Cerebellar cortex (tissue), 1 donor: ENCODE measurements at places on chromosomes 12 and 14.

- DNase-seq, result peak; percentile 45
Measured at GRCh38 chr12:122064780-122065588, 13.6 kb upstream of the MLXIP start.

- no peak for DNase-seq
Measured at GRCh38 chr14:64095620-64096019, 198.6 kb downstream of the ESR2 start.

DNA sequence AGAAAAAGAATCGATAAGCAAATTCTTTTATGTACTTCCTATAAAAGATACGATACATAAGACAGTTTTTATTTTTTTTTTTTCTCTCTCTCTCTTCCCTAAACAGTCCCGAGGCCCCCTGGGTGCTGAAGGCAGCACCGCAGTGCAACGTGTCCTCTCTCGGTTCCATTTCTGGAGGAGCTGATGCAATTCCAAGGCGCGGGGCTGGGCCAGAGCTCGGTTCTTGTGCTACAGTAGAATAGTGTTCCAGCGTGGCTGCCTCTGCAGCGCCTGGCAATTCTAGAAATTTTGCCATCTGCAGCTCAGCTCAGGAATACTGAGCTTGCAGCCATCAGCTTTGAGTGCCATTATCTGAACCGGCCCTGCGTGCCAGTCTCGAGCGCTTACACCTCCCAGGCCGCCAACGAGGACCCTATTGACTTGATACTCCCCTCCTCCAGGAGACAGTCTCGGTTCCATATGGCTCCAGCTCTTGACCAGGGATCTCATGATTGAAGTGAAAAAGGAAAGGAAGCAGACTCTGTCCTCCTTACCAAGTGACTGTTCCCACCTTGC, 630 bp downstream of the ALDH1L2 start:
- DNase-seq, result peak; percentile 69

- DNase-seq, result no peak
Measured at GRCh38 chr12:90042920-90043641, 334.4 kb upstream of the ATP2B1 start.

- peak; percentile 17 for DNase-seq
Measured at GRCh38 chr14:21136024-21136423, 19.8 kb downstream of the OR5AU1 start.

DNA sequence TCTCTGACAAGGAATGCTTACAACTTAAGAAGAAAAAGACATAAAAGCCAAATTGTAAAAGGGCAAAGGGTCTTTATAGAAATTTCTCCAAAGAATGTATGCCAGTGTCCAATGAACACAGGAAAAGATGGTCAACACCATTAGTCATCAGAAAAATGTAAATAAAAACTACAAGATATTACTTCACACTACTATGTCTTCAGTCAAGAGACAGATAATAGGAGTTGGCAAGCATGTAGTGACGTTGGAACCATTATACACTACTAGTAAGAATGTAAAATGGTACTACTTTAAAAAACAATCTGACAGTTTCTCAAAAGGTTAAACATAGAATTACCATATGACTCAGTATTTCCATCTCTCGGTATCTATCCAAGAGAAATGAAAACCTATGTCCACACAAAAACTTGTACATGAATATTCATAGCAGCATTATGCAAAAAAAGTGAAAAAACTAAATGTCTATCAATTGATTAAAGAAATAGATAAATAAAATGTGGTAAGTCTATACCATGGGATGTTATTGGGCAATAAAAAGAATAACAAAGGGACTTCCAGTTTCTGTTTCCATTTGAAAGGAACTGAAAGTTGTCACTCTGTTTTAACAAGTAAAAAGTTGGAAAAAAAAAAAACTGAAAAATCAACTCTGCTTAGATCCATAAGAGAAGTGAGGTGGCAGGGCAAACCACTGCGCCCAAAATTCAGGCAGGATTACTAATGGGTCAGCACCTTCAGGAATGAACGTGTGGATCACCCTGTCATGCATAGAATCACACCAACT, 69.8 kb downstream of the ALG10B start:
- no peak for DNase-seq

DNA sequence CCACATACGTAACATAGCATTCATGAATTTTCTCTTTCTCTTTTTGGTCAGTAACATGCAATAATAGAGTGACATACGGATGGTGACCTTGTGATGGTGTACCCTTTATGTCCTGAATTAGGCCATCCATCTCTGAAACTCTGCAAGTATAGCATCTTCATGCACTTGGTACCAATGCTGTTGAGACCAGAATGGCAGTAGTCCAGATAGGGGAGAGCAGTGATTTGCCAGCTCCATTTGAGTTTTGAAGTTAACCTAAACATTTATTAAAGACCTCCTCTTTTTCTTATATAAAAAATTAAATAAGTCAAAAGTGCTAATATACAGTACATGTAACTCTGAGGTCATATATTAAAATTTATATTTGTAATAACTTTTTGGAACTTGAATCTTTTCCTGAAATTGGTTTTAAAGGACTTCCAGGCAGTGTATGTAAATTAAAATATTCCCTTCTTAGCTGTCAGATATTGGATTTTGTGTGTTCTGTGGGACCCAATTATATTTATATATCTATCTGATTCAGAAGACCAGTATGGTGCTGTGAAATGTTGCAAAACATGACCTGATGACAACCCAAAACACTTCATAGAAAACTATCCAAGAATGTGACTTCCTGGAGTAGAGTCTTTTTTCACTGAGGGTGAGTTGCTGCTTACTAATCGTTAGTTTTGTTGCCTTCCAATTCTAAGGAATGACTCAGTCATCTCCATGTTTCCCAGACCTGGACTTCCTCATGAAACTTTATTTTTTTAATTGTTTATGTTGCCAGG, 3.5 kb downstream of the ELK3 start:
- no peak for DNase-seq

DNA sequence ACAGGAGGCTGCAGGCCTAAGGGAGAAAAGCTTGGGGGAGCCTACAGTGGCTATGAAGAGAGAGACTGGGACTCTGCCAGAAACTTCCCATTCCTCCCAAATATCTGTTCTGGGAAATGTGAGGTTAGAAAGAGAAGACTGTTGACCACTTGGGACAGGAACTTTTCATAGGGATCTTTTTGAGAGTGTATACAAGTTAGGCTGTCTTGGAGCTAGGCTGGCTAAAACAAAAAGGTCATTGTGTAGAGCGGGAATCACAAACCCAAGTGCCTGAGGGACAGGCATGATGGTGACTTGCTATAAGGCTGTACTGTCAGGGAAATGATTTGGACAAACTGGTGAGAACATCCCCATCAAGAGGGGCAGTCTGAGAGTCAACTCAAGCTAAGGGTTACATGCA, 175.1 kb downstream of the GRIP1 start:
- DNase-seq, result no peak

DNA sequence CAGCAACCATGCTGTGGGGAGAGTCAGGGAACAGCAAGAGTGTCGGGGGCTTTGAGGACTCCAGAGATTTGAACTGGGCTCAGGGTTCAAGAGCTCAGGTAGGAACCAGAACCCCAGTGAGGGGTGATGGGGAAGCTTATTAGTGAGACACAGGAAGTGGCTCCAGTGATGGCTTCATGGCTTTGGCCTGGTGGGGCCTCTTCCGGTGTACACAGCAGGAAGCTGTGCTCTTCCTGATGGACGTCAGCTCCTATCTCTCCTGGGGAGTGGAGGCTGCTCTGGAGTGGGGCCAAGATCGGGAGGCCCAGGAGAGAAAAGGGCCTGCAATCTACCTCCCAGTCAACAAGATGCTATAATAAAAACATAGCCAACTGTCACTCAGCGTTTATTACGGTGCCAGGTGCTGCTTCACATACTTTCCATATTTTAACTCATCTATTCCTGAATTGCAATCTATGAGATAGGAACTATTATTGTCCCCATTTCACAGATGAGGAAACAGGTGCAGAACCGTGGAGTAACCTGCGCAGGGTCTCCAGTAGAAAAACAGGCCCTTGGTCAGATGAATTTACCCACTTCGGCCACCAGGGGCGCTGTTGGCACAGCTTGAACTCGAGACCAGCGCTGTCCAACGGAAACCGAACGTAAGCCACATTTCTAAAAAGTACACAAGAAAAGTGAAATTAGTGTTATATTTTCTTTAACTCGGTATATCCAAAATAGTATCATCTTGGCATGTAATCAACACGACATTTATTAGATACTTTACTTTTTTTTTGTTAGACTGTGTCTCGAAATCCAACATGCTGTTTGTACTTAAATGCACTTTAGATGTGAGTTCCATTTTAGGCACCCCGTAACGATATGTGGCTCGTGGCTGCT, 63.6 kb upstream of the DLK1 start:
- peak; percentile 77 for DNase-seq

GRCh38 chr12:96265400-96265799, 71.2 kb downstream of the ELK3 start:
- DNase-seq, result no peak

DNA sequence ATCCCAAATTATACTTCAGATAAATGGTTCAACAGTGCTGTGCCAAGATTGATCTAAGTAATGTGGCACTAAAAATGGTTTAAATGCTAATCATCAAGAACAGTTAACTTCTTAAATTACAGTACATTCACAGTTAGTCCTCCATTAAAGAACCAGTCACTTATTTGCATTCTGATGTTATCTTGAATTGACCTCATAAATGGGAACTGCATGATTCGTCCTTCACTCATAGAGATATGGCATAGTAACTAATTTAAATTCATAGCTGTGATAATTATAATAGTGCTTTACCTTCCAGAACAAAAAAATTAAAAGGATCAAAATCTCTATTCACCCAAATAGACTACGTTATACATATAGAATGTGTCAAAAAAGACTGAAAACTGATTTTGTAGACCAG, 61.1 kb downstream of the COCH start:
- DNase-seq, result no peak

DNA sequence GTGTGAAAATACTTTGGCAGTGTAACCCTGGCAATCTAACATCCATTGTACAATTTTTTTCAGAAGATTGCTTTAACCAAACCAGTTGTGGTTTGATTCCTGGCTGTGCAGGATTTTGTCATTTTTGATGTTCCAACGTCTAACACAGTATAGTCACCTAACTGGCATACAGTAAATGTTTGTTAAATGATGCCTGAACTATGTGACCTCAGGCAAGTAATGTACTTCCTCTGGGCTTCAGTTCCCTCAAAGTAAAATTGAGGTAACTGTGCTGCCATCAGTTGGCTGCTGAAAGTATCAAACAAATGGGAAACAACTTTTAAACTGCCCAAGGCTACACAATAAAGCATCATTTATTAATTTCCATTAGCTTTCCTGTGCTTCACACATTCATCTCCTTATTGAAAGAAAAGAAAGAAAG, 4.3 kb downstream of the TM7SF3 start:
- no peak for DNase-seq

GRCh38 chr12:6724409-6724797, 557 bp downstream of the COPS7A start:
- DNase-seq, result no peak

DNA sequence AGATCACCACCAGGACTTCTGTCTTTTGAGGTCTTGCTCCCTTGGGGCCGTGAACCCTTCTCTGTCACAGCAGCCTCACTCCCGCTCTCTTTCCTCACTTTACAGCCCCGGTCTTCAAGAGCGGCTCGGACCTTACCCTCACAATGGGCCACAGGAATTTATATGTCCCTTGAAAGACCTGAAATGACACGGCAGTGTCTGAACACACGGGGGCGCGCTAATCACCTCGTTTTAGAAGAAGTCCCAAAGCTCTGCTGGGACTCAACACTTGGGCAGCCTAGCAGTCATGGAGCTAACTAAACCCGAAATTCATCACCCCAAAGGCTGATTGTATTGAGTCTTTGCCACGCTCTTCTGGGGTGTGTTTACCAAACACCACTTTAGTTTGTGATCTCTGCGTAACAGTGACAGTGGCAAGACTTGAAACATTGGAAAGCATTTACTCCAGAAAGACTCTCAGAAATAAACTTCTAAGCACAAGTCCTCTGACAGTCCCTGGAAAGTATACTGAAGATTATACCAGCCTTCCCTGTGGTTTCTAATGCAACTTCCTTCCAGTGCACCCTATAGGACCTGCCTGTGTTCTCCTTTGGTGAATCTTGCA, 29.0 kb downstream of the SERPINA11 start:
- peak; percentile 60 for DNase-seq

- DNase-seq, result no peak
Measured at GRCh38 chr14:46734286-46734685, 82.7 kb upstream of the RPL10L start.

DNA sequence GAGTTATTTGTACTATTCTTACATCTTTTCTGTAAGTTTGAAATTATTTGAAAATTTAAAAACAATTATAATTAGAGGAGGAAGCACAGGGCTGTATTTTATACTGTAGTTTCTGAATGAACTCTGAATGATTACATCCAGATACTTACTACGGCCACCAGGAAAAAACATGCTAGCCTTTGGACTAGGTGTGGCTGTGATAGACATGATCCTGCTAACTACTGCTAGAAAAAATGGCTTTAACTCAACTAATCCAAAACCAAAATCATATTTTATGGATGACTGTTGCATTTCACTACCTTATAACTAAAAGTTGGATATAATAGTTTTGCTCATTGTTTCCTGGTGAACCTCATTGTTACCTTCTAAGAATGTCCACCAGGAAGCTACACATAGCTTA, 15.1 kb upstream of the SLC25A3 start:
- DNase-seq, result no peak

- no peak for DNase-seq
Measured at GRCh38 chr14:59044707-59045106, 143.8 kb upstream of the DAAM1 start.

DNA sequence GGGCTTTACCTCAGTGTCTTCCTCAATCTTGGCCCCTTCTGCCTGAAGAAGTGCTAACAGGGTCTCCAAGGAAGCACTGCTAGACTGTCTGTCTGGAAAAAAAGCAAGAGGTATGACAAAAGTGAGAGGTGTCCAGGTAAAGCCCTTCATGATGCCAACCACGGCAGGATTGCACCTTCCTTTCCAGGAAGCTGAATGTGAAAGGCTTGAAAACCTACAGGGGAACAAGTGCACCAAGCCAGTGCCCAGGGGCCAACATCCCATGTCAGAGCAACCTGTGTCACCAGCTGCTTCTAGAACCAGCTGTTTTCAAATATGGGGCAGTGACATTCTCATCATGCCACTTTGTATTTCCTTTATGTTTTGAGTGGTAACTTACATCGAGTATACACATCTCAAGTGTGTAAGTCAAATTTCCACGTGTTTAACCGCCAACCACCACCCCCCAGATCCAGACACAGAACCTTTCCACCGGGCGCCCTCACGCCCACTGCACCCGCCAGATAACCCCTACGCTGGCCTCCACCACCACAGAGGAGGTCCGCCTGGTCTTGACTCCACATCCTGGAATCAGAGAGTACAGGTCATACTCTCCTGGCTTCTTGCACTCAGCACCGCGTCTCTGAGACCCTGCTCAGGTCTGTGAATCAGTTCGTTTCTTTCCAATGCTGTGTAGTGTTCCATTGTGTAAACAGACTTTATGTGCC, 27.3 kb downstream of the VPS37B start:
- no peak for DNase-seq

DNA sequence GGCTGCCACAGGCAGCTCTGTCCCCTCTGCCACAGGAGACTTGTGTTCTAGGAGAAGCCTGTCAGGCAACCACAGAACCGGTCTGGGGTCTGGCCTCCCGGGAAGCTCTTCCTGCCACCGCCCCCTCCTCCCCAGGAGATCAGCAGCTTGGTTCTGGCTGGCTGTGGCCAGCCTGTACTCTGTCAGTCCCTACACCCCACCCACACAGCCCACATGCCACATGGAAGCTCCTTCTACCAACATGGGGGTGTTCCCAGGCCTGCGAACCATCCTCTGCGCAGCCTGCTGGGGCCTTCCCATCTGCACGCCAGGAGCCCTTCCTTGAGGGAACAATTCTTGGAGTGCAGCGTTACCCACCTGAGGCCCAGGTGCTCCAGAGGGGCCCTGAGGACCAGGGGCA, 16.8 kb downstream of the TMEM106C start:
- DNase-seq, result no peak

- DNase-seq, result no peak
Measured at GRCh38 chr14:66398437-66398836, 87.7 kb upstream of the CCDC196 start.
